Memory B cell (primary cell): ENCODE measurements at places on chromosomes 6 and 20.

DNA sequence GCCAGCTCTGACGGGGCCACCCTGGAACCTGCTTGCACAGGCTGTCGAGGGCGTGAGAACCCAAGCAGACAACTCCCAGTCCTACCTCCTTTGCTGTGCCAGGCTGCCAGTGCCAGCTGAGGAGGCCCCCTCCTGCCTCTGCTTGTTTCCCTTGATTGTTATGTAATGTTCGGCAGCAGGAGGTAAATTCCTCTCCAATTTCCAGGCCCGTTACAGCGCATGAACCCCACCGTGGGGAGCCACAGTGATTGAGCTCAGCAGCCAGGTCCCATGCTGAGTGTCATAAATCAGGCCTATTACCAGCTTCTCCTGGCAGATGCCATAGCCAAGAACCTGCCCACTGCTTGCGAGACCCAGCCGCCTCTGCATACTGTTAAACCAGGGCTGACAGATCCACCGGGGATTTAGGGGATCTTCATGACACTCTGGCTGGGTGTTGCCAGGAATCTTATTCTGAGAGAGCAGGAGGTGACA is 320.5 kb downstream of the DHX35 start:
- H3K36me3 ChIP-seq = peaks cover 2% of the 10 kb centered on the region
- no peak overlapping the region for H3K27ac ChIP-seq
- H3K4me1 ChIP-seq = no peaks in the 10 kb centered on the region
- DNase-seq = no peak
- no peaks in the 10 kb centered on the region for H3K27me3 ChIP-seq

GRCh38 chr6:94902974-94903628 is 674.2 kb upstream of the MANEA start:
- DNase-seq = no peak
- no peaks in the 10 kb centered on the region for H3K36me3 ChIP-seq
- H3K27me3 ChIP-seq = no peaks in the 10 kb centered on the region
- no peak overlapping the region for H3K27ac ChIP-seq

DNA sequence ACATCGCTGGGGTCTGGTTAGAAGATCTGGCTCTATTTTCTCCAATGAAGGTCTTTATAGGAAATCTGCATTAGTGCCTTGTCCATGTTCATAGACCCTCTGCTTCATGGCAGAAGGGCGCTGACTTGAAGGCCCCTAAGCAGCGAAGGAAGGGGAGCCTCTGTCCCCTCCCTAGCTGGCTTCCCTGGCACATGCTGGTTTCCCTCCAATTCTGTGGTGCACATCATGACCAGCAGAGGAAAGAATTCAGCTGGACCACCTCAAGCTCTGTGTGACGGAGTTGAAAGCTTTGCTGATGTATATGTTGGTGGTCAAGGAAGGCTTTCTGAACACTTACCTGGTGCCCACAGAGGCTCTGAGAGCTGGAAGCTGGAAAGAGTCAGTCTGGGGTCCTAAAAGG is 129.7 kb upstream of the MYLIP start:
- no peak overlapping the region for H3K4me3 ChIP-seq
- H3K27ac ChIP-seq = no peak overlapping the region
- DNase-seq = no peak
- H3K27me3 ChIP-seq = peaks cover 10% of the 10 kb centered on the region
- H3K36me3 ChIP-seq = no peaks in the 10 kb centered on the region
- peaks cover 4% of the 10 kb centered on the region for H3K4me1 ChIP-seq

GRCh38 chr6:10894958-10895357 is 8.1 kb downstream of the SYCP2L start:
- H3K4me1 ChIP-seq = peaks cover 3% of the 10 kb centered on the region
- H3K36me3 ChIP-seq = no peaks in the 10 kb centered on the region
- no peak for DNase-seq
- H3K27me3 ChIP-seq = peaks cover 2% of the 10 kb centered on the region

DNA sequence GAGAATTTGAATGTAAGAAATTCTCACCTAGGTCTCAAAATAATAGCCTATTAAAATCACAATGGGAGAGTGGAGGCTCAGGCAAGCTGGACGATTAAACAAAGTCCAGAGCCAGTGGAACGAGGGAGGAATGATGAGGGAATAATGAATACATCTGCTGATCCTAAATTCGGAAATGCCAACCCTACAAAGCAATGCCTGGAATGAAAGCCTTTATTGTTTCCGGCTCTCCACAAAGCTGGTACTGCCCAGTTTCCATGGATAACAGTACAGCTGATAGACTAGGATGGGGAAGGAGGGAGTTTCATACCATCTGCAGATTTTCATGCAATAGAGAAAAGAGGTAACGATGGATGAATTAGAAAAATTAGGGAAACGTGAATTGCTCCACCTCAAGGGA is 356.1 kb downstream of the CBLN4 start:
- H3K4me1 ChIP-seq = no peaks in the 10 kb centered on the region
- H3K4me3 ChIP-seq = no peak overlapping the region
- no peak for DNase-seq

- peaks cover 4% of the 10 kb centered on the region for H3K36me3 ChIP-seq
- H3K4me1 ChIP-seq = peaks cover 10% of the 10 kb centered on the region
- H3K4me3 ChIP-seq = no peak overlapping the region
- H3K27ac ChIP-seq = no peak overlapping the region
- DNase-seq = no peak
These were observed 6.6 kb downstream of the CITED2 start for GRCh38 chr6:139367810-139368351.

DNA sequence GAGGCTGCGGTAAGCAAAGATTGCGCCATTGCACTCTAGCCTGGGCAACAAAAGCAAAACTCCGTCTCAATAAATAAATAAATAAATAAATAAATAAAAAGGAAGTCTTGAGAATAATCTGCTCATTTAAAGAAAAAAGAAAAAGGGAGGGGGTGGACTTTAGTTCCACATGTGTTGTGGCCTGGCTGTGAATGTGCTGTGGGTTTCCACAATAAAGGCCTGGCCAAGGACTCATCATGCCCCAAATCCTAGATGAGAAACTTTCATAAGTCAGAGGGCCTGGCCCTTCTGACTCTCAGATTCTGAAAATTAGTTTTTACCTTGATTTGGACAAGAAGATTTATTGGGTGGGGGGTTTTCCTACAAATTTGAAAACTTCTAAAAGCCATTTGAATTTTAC is 48.4 kb downstream of the RIOK1 start:
- H3K27ac ChIP-seq = no peak overlapping the region
- H3K4me3 ChIP-seq = no peak overlapping the region
- H3K27me3 ChIP-seq = peaks cover 6% of the 10 kb centered on the region
- peaks cover 18% of the 10 kb centered on the region for H3K4me1 ChIP-seq
- H3K36me3 ChIP-seq = peaks cover 5% of the 10 kb centered on the region

GRCh38 chr6:7588506-7588905 is 1.5 kb upstream of the SNRNP48 start:
- DNase-seq = no peak
- H3K4me1 ChIP-seq = peaks cover 28% of the 10 kb centered on the region
- no peak overlapping the region for H3K4me3 ChIP-seq
- H3K36me3 ChIP-seq = peaks cover 10% of the 10 kb centered on the region
- no peaks in the 10 kb centered on the region for H3K27me3 ChIP-seq
- H3K27ac ChIP-seq = no peak overlapping the region

GRCh38 chr6:26198722-26199056 is 111.5 kb downstream of the HFE start:
- no peak for DNase-seq
- peaks cover 23% of the 10 kb centered on the region for H3K4me1 ChIP-seq
- no peaks in the 10 kb centered on the region for H3K27me3 ChIP-seq
- peak overlapping the region; percentile 89 for H3K4me3 ChIP-seq

GRCh38 chr6:159056003-159056402 is 11.2 kb upstream of the TAGAP start:
- peak overlapping the region; percentile 33 for H3K4me3 ChIP-seq
- H3K36me3 ChIP-seq = no peaks in the 10 kb centered on the region
- peaks cover 50% of the 10 kb centered on the region for H3K4me1 ChIP-seq
- peak overlapping the region; percentile 59 for H3K27ac ChIP-seq
- H3K27me3 ChIP-seq = no peaks in the 10 kb centered on the region

DNA sequence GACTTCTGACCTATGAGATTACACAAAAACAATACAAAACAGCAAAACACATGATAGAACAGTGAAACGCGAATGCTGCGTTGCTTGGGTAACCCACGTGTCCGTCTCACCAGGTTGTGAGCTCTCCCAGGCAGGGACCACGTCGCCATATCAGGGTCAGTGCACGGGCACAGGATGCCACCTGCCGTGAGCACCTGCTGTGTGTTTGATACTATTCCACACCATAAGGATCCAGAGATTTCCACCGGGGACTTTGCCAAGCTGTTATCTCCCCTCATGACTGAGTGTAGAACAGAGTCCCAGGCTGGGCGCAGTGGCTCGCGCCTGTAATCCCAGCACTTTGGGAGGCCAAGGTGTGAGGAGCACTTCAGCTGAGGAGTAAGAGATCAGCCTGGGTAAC is 288.0 kb downstream of the BMP7 start:
- H3K4me1 ChIP-seq = peaks cover 4% of the 10 kb centered on the region
- H3K27me3 ChIP-seq = peaks cover 19% of the 10 kb centered on the region
- peaks cover 5% of the 10 kb centered on the region for H3K36me3 ChIP-seq
- no peak overlapping the region for H3K4me3 ChIP-seq
- no peak overlapping the region for H3K27ac ChIP-seq

- no peaks in the 10 kb centered on the region for H3K27me3 ChIP-seq
- H3K4me3 ChIP-seq = no peak overlapping the region
- H3K36me3 ChIP-seq = no peaks in the 10 kb centered on the region
- H3K27ac ChIP-seq = no peak overlapping the region
These were observed 117.6 kb downstream of the TRDN start for GRCh38 chr6:123519189-123519505.

GRCh38 chr20:24705486-24705885 is 236.1 kb downstream of the SYNDIG1 start:
- H3K36me3 ChIP-seq = no peaks in the 10 kb centered on the region
- DNase-seq = no peak
- H3K27me3 ChIP-seq = no peaks in the 10 kb centered on the region
- H3K27ac ChIP-seq = no peak overlapping the region
- no peak overlapping the region for H3K4me3 ChIP-seq
- H3K4me1 ChIP-seq = no peaks in the 10 kb centered on the region

DNA sequence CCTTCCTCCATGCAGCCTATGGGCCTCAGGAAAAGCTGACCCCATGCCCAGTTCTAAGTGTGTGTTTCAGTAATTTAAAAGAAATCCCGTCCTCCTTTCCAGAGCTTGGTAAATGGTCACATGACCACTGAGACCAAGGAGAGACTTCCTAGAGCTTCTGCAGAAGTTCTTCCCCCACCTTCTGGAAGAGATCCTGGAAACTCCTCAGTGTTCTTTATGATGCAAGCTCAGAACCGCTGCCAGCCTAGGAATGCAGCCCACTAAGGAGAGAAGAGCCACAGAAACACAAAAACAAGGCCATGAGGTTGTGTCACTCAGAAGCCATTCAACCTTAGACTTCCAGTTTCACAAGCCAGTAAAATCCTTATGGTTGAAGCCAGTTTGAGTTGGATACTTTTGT is 348.4 kb downstream of the TPBG start:
- H3K36me3 ChIP-seq = no peaks in the 10 kb centered on the region
- no peak for DNase-seq
- peaks cover 2% of the 10 kb centered on the region for H3K4me1 ChIP-seq
- no peak overlapping the region for H3K4me3 ChIP-seq
- H3K27ac ChIP-seq = no peak overlapping the region

DNA sequence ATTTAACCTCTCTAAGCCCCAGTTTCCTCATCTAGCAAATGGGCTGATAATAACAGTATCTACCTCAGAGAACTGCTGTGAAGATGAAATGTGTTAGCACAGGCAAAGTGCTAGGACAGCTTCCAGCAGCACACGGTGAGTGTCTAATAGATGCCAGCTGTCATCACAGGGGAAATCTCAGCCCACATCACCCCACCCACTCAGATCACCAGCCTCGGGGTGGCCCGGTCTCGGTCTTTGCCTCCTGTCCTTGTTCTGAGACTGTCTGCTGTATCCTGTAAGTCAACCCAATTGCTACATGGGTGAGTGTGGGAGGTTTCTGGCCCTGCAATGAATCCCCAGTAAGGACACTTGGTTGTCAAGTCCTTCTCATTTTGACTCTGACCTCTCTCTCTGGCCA is 99.5 kb upstream of the ZNFX1 start:
- H3K4me1 ChIP-seq = no peaks in the 10 kb centered on the region
- peaks cover 21% of the 10 kb centered on the region for H3K27me3 ChIP-seq
- no peak overlapping the region for H3K4me3 ChIP-seq
- no peak for DNase-seq

DNA sequence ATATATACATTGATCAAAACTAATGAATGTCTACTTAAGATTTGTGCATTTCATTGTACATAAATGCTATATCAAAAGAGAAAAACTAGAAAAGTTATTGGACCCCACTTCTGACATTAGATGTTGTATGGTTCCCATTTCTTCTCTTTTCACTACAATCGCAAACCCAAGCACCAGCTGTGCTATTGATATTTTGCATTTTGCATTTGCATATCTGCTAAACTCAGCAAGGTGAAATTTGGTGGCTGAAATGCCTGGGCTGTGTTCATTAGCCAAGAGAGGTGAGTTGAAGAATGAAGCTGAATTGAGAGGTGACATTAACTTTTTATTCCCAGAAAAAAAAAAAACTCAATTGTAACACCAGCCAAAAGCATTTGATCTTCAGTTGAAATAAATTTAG is 232.1 kb upstream of the TENT5A start:
- H3K27me3 ChIP-seq = no peaks in the 10 kb centered on the region
- H3K36me3 ChIP-seq = no peaks in the 10 kb centered on the region
- no peak for DNase-seq
- H3K4me1 ChIP-seq = no peaks in the 10 kb centered on the region

DNA sequence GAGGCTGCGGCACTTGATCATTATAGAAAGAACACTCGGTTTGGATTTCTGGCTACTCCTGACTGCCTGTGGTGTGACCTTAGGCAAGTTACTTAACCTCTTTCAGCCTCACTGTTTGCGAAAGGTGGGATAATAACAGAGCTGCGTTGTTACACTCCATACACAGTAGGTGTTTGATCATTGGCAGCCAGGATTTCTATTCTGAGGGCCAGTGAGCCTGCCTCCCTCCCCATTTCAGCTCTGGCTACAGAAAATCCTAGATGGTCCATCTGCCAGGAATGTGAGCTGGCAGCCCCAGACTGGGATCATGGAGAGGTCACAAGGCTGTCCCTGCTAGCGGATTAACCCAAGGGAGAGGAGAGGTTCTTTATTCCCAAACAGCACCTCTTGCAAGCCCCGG is 2.7 kb downstream of the KCNB1 start:
- H3K4me1 ChIP-seq = peaks cover 8% of the 10 kb centered on the region
- H3K36me3 ChIP-seq = peaks cover 4% of the 10 kb centered on the region
- DNase-seq = no peak
- H3K27me3 ChIP-seq = peaks cover 25% of the 10 kb centered on the region
- no peak overlapping the region for H3K4me3 ChIP-seq

DNA sequence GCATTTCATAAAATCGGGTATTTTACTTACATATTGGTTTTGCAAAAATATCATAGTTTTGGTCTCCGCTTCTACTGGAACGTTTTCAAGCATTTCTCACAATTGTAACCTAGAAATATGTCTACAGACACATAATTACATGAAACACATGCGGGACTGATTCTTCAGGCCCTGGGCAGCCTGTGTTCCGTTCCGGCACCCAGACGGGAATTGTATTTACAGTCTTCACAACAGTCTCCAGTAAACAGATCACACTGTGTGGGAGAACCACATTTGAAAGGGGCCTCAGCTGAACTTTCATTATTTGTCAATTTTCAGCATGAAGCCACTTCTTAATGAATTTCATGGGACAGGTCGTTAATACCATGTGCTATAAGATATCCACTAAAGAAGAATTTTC is 196.9 kb downstream of the DST start:
- no peaks in the 10 kb centered on the region for H3K27me3 ChIP-seq
- H3K4me3 ChIP-seq = no peak overlapping the region
- H3K27ac ChIP-seq = no peak overlapping the region

GRCh38 chr6:110609101-110609500 is 132.7 kb upstream of the SLC22A16 start:
- H3K27ac ChIP-seq = peak overlapping the region; percentile 28
- no peaks in the 10 kb centered on the region for H3K4me1 ChIP-seq

- no peaks in the 10 kb centered on the region for H3K27me3 ChIP-seq
- H3K27ac ChIP-seq = peak overlapping the region; percentile 87
- peaks cover 68% of the 10 kb centered on the region for H3K4me1 ChIP-seq
- H3K36me3 ChIP-seq = peaks cover 18% of the 10 kb centered on the region
- no peak for DNase-seq
These were observed 55.4 kb downstream of the PREX1 start for GRCh38 chr20:48772183-48772976.
